ENCODE measurements at places on chromosomes 1 and 21.

GRCh38 chr1:162916407-162916806 lies 55.4 kb upstream of the CCDC190 start:
- no peak for DNase-seq

DNA sequence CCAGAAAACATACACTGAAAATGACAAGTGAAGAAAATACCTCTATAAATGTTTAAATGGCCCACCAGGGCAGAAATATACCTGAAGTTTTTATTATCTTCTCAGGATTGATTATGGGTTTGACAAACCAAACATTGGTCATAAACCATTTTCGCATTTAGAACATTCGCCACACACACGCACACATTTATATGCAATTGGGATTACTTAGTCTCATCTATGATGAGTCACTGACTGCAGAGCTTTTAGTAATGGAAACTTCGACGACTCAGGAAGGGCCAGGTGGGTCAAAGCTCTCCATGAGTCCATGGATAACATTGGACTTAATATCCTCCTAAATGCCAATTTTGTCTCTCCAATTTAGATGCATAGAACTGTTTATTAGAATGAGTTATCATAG lies 16.9 kb downstream of the NRDC start:
- no peak for DNase-seq

DNA sequence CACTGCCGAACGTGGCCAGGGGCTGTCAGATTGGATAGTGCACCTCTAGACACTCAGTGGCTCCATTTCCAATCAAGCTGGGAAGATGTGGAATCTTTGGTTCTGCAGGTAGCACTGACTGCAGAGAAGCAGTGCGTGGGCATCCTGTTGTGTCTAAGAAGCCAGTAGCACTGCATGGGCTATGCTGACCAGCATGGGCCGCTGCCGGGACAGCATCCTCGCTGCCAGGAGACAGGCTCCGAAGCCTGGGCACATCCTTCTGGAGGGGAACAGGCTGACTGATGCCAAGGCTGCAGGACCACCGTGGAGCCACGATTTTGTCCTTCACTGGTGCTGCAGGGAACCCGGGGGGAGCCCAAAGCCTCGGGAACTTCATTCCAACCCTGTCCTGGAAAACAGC lies 649.4 kb downstream of the NPHP4 start:
- DNase-seq, result no peak

- DNase-seq, result no peak
Observed at GRCh38 chr21:14259747-14260146, 43.8 kb downstream of the RBM11 start.

GRCh38 chr1:19374083-19374801 lies 62.1 kb downstream of the SLC66A1 start:
- no peak for DNase-seq

GRCh38 chr1:13830170-13830569 lies 130.2 kb downstream of the PRDM2 start:
- DNase-seq, result no peak

- DNase-seq, result no peak
Observed at GRCh38 chr1:89739013-89739843, 81.6 kb upstream of the LRRC8D start.

GRCh38 chr1:116819081-116819480 lies 64.9 kb downstream of the CD2 start:
- no peak for DNase-seq

GRCh38 chr1:28286111-28286510 lies 26.8 kb downstream of the SESN2 start:
- no peak for DNase-seq

DNA sequence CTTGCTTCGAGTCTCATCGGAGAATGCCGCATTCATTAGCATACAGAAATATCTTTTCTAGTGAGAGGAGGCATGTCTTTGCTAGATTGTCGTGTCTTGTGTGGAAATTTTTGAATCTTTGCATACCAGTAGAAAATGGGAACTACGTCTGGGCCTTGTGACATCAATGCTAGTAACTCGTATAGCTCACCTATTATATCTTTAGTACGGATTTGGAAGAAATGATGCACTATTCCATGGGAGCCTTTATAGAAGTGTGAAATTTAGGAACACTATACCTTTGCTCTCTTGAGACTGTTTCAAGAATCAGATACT lies 835 bp downstream of the UHMK1 start:
- DNase-seq, result no peak

DNA sequence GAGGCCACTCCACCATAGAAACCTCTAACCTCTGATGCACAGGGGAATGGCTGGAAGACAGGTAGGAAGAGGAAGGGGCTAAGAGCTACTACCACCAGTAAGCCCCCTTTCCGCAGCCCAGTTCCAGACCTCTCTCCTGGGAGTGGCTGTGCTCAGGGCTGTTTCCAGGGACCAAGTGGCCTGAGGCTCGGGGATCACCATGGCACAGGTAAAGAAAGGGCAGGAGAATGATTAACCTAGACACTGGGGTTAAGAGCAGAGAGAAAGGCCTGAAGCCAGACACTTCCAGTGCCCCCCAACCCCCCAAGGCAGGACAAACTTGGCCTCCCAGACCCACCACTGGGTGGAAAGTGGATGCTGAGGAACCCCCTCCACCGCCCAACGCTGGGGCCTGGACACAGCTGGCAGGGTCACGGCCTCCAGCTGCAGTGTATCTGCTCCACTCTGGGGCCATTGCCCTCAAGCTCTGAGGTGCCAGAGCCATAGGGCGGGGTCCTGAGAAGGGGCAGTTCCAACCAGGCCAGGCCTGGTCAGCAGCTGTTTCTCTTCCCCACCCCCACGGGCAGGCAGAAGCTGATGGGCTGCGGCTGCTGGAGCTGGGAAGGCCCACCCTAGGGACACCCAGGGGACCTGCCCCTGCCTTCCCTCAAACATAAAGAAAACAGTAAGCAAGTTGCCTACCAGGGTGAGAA lies 2.6 kb downstream of the TAGLN2 start:
- no peak for DNase-seq

DNA sequence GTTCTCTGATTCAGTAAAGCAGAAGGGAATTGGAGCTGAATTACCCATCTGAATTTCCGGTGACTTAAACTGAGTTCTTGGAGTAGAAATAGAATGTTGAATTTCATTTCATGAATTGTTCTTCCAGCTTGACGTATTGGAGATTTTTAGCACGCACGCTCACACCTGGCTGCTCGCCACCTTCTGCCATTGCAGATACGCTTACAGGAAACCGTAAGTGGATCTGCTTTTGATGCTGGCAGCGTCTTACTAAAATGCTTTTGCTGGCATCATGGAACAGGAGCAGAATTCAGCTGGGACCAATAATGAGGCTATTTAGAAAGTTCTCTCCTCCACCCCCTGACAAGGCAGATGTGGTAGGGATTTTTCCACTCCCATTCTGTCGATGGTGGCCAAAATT lies 17.7 kb upstream of the ELAVL4 start:
- DNase-seq, result no peak

- no peak for DNase-seq
Observed at GRCh38 chr1:24465099-24465498, 37.5 kb upstream of the RCAN3 start.

DNA sequence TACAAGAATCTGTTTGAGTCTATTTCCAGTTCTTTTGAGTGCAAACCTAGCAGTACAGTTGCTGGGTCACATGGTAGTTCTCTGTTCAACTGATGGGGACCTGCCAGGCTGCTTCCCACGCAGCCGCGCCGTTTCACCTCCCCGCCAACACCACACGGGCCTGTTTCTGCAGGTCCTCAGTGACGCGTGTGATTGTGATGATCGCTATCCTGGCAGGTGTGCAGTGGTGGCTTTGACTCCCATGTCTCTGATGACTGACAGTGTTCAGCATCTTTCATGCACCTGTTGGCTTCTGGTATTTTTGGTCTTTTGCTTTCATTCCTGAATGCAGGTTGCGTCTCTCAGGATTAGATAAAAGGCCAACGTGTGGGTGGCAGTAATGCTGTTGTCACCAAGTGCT lies 41.6 kb downstream of the FAAP20 start:
- no peak for DNase-seq

DNA sequence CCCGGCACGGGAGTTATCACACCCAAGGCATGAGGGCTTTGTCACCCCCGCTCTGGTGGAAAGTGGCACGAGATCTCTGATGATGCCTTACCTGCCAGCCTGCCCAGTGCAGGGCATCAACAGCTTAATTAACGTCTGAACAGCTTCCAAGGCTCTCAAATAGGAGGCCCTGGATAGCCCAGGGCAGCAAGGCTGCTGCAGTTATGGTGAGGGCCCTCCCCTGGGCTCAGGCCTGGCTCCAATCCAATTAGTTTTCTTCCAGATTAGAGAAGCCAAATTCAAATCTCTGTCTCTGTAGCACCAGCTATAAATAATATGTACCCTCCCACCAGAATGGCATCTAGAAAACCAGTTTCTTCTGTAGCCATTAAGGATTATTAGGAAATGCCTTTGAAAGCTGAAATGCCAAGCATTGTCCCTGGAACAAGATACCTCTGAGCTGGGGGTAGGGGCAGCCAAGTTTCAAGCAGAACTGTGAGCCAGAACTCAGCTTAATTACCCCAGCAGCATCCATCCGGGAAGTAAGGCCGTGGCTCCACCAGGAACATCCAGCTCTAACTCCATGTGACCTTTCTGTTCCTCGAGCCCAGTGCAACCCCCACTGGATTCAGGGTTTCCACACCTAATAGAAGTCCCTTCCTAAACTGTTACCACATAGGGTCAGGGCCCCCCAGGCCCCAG lies 12.5 kb downstream of the QSOX1 start:
- no peak for DNase-seq

- DNase-seq, result no peak
Observed at GRCh38 chr1:170027760-170028159, 46.7 kb downstream of the KIFAP3 start.

GRCh38 chr1:206941766-206942418 lies 4.4 kb downstream of the PIGR start:
- DNase-seq, result no peak

- peak; percentile 21 for DNase-seq
Observed at GRCh38 chr1:17119076-17119772, at the start of gene PADI2. TSS of gene PADI2 (minus strand) at chr1:17119451. CDS start at chr1:17119371, 80 bp downstream.

DNA sequence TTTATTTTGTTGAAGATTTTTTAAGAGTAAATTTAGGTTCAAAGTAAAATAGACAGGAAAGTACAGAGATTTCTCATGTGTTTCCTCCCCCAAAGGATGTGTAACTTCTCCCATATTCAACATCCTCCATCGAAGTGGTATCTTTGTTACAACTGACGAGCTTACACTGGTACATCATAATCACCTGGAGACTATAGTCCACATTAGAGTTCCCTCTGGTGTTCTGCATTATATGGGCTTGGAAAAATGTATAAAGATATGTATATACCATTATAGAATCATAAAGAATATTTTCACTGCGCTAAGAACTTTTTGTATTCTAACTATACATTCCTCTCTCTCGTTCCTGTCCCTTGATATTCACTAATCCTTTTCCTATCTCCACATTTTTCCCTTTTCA lies 203.7 kb downstream of the AMY1C start:
- DNase-seq, result no peak

DNA sequence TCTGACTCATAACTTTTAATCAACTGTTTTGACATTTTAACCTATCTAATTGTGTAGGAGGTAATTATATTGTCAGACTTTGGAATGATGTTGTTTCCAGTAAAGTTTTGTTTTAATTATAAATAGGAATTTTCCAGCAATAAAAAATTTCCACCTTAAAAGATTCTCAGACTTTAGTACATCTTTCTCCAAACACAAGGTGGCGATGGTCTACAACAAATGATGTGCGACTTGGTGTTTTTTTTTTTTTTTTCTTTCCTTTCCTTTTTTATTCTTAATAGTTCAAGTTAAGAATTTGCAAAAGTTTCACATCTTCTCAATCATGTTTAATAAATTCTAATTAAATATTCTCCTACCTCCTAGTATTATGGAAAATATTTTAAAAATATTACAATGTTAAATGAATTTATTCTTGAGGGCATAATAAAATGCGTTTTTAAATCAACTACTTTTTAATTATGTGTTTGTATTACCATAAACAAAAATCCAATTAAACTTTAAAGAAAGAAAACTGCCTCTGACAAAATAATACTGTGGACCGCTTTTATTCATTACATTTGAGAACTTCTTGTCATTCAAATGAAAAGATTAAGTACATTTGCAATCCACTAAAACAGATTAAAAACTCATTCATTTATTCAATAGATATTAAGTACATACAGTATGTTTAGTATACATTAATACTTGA lies 4.4 kb upstream of the ADAMTS1 start:
- DNase-seq, result no peak

DNA sequence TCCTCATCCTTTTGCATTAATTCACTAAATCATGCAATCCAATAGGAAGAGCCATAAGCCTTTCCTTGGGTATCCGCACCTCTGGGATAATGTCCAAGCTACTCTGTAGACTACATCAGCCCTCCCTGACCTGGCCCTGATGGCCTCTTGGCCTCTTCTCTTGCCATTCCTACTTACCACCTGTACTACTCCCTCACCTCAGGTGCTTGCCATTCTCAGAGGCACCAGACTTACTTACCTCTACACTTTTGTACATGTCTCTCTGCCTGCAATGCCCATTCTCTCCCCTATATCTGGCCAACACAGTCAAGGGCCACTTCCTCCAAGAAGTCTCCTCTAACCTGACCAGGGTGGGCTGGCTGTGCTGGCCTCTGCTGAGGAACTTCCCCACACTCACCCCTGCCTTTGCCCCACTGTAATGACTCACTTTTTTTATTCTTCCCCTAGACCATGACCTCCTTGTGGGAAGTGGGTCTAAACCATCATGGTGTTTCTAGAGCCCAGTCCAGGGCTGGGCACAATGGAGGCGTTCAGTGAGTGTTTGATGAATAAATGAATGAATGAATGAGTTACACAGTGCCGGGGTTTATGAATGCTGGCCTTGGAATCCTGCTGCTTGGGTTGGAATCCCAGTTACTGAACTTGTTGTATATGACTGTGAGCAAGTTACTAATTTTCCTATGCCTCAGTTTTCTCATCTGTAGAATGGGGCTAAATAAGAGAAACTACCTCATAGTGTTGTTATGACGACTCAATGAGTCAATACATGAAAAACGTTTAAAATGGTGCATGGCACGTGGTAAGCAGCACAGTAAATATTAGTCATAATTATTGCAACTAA lies 179.8 kb downstream of the FOXD2 start:
- no peak for DNase-seq

GRCh38 chr1:182308826-182309225 lies 82.8 kb downstream of the GLUL start:
- no peak for DNase-seq

- DNase-seq, result no peak
Observed at GRCh38 chr1:162300057-162300917, 76.4 kb downstream of the SPATA46 start.

DNA sequence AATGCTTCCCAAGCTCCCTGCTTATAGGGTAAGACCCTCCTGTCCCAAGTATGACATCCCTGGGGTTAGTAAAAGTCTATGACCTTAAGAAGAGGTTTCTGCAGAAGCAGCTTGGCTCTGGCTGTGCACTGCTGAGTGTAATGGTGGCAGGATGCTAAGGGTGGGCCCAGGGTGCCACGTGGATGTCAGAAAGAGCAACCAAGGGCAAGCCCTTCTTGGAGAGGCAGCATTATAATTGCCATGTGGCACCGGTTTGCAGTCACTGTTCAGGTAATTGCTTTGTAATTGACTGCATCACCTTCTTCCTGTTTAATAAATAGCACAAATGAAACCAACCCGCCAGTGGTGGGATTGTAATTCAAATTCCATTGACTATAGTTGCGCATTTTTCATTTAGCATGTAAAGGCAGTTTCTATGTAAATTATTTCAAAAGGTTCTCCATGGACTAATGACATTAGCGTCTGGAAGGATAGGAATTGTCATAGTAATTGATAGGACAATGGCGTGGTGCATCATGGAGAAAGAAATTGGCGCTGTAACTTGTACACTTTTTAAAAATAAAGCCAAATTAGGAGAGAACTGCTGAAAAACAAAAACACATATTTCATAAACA lies 490.6 kb upstream of the VAMP3 start:
- DNase-seq, result no peak

GRCh38 chr1:246455476-246455875 lies 51.6 kb downstream of the SMYD3 start:
- DNase-seq, result no peak

- no peak for DNase-seq
Observed at GRCh38 chr1:5340560-5341130, 651.6 kb downstream of the NPHP4 start.
